ENCODE measurements at places on chromosomes 1 and 21. TPM values are rescaled to one million over a fixed set of nuclear protein-coding genes. Genes with fewer than 3 reads are reported as not detected.
A peak's percentile ranks its signal among the peaks of the same experiment; 100 is the strongest.

DNA sequence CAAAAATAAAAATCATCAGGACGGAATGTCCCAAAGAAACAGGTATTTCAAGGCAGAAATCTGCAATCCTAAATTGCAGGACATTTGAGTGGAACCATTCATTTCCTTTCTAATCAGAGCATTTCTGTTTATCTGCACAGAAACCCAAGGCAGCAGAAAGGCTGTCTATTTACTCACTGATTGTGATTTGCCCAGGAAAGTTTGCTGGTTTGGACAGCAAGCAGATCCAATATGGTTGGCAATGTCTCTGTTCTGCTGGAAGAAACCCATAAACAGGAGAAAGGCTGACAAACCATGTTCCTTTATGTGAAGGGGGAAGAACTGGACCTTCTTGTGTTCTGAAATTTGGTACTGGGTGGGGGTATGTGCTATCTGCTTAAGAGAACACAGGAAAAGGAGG lies 120.1 kb downstream of the CLIC6 start:
- no peaks in the 10 kb centered on the region for H3K4me1 ChIP-seq
- no peaks in the 10 kb centered on the region for H3K36me3 ChIP-seq
- H3K27me3 ChIP-seq: no peaks in the 10 kb centered on the region
- DNase-seq: no peak
- H3K27ac ChIP-seq: no peak overlapping the region

DNA sequence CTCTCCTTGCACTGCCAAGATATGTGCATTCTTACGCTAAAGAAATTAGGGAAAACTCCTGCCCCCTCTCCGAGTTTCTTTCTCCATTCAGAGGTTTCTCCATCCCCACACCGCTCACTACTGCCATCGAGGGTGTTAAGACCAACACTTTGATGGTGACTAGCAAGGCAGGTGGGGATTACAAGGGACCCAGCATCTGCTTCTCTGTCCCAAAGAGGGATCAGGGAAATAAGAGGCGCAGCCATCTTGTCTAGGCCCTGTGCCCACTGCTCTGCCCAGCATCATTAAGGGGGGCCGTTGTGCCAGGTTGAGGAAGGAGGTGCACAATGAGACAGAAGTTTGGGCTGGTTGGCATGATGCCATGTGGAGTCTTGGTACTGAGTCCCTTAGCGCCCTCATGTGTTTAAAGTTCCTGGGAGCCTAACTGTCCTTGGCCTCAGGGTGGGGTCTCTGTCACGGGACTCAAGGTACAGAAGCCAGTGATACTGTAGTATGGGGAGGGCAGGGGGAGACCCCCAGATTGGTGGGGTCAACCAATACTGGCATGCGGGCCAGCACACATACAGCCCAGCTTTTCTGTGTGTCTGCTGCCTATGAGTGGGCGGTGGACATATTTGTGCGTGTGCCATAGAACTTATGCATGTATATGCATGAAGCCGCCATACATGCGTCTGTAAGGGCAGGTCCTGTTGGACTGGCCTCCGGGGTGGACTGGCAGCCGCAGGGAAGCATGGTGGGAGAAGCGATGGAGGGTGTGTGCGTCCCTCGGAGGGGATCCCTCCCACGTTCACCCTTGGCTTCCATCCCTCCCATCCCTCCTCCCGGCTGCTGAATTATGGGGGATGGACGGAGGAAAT lies 5.5 kb downstream of the EFNA3 start:
- no peak overlapping the region for H3K27ac ChIP-seq
- H3K4me3 ChIP-seq: no peak overlapping the region
- peak; percentile 66 for DNase-seq

DNA sequence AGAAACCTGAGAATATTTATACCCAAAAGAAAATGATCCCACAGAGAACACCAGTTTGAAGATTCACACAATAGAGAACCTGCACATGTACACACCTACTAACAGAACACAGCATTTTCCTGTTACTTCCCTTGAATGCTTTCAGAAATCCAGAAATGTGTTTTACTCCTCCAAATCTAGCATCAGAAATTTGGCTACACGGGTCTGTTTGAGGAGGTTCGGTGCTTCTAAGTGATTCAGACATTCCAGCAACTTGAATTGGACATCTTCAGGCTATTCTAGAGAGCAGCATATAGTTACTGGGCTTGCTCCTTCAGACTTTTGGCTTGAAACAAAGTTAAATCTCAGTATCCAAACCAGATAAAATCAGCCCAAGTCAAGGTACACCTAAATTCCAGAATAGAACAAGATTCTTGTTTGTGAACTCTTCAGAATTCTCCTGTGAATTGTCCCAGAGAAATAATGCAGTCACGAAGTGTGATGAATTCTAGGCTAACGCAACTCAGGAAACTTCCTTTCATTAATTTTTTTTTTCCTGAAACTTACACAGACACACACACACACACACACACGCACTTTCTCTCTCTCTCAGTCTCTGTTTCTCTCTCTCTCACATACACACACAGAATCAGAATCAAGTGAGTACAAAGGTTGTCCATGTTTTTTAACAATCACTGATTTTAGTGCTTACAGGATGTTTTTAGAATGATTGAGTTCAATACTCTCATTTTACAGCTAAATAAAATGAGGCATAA lies 278.4 kb upstream of the SNX7 start:
- H3K27ac ChIP-seq: no peak overlapping the region
- no peaks in the 10 kb centered on the region for H3K36me3 ChIP-seq
- H3K4me1 ChIP-seq: no peaks in the 10 kb centered on the region

GNAT2 gene
- total RNA-seq: not detected

DNA sequence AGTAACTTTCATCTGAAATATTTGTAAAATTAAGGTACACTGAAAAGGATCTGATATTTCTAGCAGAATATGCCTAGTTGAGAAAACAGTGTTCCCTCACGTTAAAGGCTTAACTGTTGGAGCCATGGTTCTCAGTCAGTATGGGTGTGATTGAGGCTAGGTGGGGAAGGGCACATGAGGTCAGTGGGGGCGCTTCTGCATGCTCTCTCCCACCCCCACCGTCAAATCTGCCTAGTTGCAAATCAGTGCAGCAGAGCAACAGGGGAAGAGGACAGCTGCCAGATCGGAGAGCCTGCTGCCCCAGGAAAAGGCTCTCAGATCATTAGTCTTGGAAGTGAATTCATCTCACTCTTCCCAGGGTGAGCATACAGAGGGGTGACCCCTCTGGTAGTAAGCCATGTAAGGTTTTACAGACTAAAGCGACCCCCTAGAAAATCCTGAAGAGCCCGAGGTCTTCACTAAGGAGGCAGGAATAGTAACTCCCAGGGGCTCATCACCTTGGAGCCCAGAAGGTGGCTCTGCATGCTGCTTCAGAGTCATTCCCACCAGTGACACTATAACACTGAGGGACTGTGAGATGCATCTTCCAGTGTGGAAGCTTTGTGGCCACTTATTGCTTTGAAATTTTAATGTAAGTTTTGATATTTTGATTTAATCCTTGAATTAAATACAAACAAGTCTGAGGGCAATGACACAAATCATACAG lies 83.1 kb upstream of the BARHL2 start:
- peaks cover 11% of the 10 kb centered on the region for H3K27me3 ChIP-seq
- no peak overlapping the region for H3K4me3 ChIP-seq
- no peak overlapping the region for H3K27ac ChIP-seq
- no peaks in the 10 kb centered on the region for H3K36me3 ChIP-seq

- no peaks in the 10 kb centered on the region for H3K27me3 ChIP-seq
- no peaks in the 10 kb centered on the region for H3K4me1 ChIP-seq
- H3K4me3 ChIP-seq: no peak overlapping the region
- no peak for DNase-seq
These were observed 40.0 kb downstream of the ATP2B4 start for GRCh38 chr1:203666609-203667008.

DNA sequence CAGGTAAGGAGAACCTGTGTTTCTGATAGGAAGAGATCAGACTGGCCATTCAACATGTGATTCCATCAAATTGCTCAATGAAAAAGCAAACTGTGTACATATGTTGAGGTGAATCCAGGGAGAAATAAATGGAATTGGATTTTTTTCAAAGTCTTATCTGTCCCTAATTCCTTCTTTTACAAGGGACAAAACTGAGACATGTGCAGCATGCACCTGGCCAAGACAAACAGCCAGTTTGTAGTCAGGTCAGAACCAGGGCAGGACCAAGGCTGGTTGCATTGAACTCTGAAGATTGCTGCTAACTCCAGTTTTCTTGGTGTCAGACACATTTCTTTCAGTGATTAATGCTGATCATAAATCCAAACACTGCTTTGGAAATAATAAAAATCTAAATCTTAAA lies 69.6 kb upstream of the CCDC190 start:
- H3K27ac ChIP-seq: no peak overlapping the region
- H3K4me1 ChIP-seq: no peaks in the 10 kb centered on the region
- no peak for DNase-seq
- no peak overlapping the region for H3K4me3 ChIP-seq
- no peaks in the 10 kb centered on the region for H3K27me3 ChIP-seq

DNA sequence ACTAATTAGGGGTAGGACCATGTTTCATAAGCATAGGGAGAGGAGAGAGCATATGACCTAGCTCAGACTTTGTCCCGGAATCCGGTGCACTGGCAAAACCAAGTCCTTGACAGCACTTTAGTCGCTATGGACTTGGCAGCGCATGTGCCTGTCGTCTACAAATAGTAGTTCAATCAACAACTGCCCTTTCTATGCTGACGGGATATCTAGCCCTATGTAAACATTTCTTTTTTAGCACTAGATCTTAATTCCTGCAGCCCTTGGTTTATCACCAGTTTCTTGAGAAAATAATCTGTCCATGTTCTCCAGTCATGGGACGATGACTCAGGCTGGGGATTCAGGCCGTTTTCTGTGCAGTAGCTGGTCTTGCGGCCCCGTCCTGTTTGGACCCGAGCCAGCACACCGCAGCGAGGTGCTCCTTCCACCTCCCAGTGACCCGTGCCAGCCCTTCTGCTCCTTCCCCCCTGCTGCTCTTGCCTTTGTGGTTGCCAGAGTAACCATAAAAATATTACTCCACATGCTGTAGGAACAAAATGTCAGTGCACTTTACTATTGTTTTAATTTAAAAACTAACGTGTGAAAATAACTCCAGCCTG lies 8.6 kb upstream of the MT1HL1 start:
- no peak overlapping the region for H3K4me3 ChIP-seq
- H3K4me1 ChIP-seq: no peaks in the 10 kb centered on the region
- H3K36me3 ChIP-seq: no peaks in the 10 kb centered on the region
- H3K27ac ChIP-seq: no peak overlapping the region
- no peaks in the 10 kb centered on the region for H3K27me3 ChIP-seq

DNA sequence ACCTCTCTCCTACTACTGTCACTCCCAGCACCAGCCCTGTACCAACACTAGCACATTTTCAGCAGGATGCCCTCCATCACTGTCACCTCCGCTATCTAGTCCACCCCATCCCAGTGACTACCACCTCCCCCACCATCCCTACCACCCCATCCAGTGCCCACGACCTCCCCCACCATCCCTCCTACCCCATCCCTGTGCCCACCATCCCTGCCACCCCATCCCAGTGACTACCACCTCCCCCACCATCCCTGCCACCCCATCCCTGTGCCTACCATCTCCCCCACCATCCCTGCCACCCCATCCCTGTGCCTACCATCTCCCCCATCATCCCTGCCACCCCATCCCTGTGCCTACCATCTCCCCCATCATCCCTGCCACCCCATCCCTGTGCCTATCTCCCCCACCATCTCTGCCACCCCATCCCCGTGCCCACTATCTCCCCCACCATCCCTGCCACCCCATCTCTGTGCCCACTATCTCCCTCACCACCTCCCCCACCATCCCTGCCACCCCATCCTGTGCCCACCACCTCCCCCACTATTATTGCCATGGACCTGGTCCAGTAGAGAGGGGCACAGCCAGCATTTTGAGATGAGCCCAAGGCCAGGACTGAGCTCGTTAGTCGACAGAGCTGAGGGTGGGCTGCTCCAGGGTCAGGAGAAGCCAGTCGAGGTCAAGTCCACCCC lies 45.7 kb downstream of the DISP3 start:
- DNase-seq: no peak
- H3K4me3 ChIP-seq: no peak overlapping the region
- no peaks in the 10 kb centered on the region for H3K27me3 ChIP-seq
- H3K36me3 ChIP-seq: no peaks in the 10 kb centered on the region

C4BPA gene
- total RNA-seq: not detected

DNA sequence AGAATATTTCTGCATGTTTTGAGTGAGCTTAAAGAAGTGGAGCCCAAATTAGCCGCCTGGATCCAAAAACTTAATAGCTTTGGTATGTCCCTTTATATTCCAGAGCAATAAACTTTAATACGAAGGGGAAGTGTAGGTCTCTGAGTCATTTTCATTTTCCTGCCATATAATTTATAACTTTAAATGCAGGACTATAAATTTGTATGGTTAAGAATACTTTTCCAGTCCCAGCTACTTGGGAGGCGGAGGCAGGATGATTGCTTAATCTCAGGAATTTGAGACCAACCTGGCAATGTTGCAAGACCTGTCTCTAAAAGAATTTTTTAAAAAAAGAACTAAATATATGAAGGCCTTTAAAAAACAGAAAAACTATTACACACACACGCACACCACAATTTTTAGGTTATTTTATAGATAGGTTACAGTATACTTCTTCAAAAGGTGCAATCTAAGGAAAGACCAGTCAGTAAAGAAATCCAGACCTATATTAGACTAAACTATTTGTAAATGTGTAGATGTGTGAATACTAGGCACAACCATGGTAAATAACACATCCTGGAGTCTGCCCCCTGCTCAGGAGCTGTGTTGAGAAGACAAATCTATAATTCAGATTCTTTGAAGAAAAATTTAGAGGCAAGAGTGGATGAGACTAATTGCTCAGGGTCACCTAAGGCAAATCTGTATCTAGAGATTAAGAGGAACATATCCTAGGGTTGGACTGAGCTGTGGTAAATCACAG lies 80.3 kb downstream of the TTC3 start:
- H3K27me3 ChIP-seq: no peaks in the 10 kb centered on the region
- peaks cover 47% of the 10 kb centered on the region for H3K36me3 ChIP-seq
- no peak overlapping the region for H3K4me3 ChIP-seq
- DNase-seq: no peak
- no peak overlapping the region for H3K27ac ChIP-seq

GRCh38 chr1:156922986-156923669 lies 2.7 kb downstream of the LRRC71 start:
- peaks cover 66% of the 10 kb centered on the region for H3K27me3 ChIP-seq
- H3K4me3 ChIP-seq: no peak overlapping the region
- DNase-seq: no peak
- no peak overlapping the region for H3K27ac ChIP-seq

DNA sequence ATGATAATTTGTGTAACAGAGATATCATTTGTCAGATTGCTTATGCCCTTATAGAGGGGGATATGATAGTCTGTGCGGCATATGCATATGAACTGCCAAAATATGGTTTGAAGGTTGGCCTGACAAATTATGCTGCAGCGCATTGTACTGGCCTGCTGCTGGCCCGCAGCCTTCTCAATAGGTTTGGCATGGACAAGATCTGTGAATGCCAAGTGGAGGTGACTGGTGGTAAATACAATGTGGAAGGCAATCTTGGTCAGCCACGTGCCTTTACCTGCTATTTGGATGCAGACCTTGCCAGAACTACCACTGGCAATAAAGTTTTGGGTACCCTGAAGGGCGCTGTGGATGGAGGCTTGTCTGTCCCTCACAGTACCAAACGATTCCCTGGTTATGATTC lies 82.4 kb downstream of the ZMYM4 start:
- no peak overlapping the region for H3K4me3 ChIP-seq
- H3K4me1 ChIP-seq: no peaks in the 10 kb centered on the region
- no peak overlapping the region for H3K27ac ChIP-seq
- no peaks in the 10 kb centered on the region for H3K36me3 ChIP-seq
- no peak for DNase-seq
- no peaks in the 10 kb centered on the region for H3K27me3 ChIP-seq

ABCA4 gene
- not detected for total RNA-seq

GRCh38 chr1:154454386-154455120 lies 47.5 kb upstream of the TDRD10 start:
- H3K4me1 ChIP-seq: no peaks in the 10 kb centered on the region
- no peaks in the 10 kb centered on the region for H3K27me3 ChIP-seq
- H3K4me3 ChIP-seq: no peak overlapping the region
- H3K36me3 ChIP-seq: no peaks in the 10 kb centered on the region

Data from B cell (primary cell).